ENCODE measurements at places on chromosomes 2 and 18.
A peak's percentile ranks its signal among the peaks of the same experiment; 100 is the strongest.

DNA sequence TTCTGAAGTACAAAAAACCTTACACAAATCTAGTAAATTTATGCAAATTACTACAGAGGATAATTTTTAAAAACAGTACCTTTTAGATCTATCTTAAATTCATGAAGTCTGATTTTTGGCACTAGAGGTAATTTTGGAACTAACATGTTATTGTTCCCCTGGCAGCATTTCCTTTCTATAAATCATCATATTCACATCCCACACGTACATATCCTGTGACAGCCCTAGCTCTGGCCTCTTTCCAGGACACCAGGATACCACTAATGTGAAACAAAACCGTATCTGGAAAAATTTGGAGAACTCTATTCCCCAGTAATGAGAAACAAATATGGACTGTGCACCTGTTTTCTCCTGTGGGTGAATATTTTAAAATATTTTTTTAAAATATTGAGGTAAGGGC is 14.0 kb upstream of the BIRC6 start:
- DNase-seq: no peak

DNA sequence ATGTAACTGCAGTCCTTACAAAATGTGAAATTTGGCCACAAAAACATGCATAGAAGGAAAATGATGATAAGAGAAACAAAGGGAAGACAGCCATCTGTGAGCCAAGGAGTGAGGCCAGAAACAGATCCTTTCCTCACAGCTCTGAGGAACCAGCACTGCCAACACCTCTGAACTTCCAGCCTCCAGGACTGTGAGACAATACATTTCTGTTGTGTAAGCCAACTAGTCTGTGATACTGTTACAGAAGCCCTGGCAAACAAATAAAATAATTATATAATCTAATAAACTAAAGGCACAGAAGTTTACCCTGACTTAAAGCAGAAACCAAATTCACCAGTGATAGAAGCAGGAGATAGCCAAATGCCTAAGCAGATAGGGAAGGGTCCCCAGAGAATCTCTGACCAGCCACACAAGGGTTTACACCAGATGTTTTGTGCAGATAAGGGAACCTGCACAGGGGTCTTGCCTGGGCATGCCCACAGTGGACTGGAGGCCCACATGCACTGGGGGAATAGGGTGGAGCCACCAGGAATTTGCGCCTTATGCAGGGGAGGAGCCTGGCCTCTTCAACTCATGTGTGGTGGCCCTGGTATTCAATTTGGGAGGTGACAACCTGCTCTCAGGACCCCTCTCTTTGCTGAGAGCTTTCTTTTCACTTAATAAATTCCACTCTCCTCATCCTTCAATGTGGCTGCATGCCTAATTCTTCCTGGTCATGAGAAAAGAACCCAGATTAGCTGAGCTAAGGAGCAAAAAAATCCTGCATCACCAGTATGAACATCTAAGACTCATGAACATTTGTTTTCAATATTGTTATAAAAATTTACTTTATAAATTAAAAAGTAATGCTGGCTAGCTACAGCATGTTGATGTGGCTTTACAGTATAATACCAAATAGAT is 3.8 kb upstream of the GCC2 start:
- peak; percentile 30 for DNase-seq

DNA sequence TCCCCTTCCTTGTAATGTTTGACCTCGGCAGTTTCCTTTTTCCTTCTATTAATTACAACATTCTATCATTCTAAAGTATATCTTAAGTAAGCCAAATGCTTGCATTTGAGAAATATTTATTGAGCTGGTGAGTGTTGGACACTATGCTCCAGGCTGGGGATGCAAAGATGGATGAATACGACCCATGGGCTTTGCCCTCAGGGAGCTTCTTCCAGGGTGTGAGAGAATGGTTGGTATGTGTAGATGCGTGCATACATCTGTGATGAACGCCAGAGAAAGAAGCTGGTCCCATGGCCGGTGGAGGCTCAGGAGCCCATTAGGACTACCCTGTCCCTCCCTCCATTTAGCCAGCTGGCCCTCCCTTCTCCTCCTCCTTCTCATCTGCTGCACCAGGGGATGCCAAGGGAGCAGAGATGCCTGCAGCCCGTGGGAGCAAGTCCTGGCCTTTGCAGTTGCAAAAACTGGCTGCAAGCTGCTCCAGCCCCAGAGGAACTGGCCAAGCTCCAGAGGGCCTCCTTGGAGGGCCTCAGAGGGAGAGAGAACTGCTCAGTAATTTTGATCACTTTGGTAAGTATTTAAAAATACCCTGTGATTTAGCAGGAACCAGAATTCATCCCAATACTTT is 65.7 kb upstream of the FOSL2 start:
- DNase-seq: no peak

- no peak for DNase-seq
Measured at GRCh38 chr2:130355172-130355577, 681 bp upstream of the PTPN18 start.

GRCh38 chr2:62410015-62410453 is 96.0 kb downstream of the TMEM17 start:
- no peak for DNase-seq

GRCh38 chr2:74544634-74545033 is 9.1 kb downstream of the LOXL3 start:
- DNase-seq: no peak

Data from WERI-Rb-1 (cell line).